ENCODE measurements at places on chromosomes 5 and 9. TPM values are rescaled to one million over a fixed set of nuclear protein-coding genes. Genes with fewer than 3 reads are reported as not detected.

The URM1 gene
- total RNA-seq = 77.7 TPM

The DAB2IP gene
- 0.38 TPM for total RNA-seq

The GPR151 gene
- not detected for total RNA-seq

The CCDC192 gene
- not detected for total RNA-seq

The ABO gene
- total RNA-seq = not detected

The PPP1R26 gene
- total RNA-seq = 0.35 TPM

The SOHLH1 gene
- total RNA-seq = not detected

The PDGFRB gene
- total RNA-seq = 2.2 TPM

The SPAG8 gene
- total RNA-seq = 0.98 TPM

The LRRC26 gene
- total RNA-seq = 0.64 TPM

The CFAP157 gene
- not detected for total RNA-seq

The RANBP3L gene
- total RNA-seq = not detected

The INSL4 gene
- total RNA-seq = not detected

The ANKRD34B gene
- not detected for total RNA-seq

The BSPRY gene
- total RNA-seq = 5.6 TPM

The CDC26 gene
- total RNA-seq = 28.2 TPM

The OTP gene
- total RNA-seq = 8.4 TPM

The WDR38 gene
- total RNA-seq = not detected

The PCDHGC5 gene
- 0.87 TPM for total RNA-seq

The RETREG1 gene
- 8.0 TPM for total RNA-seq

The ENTR1 gene
- 75.4 TPM for total RNA-seq

The NOTCH1 gene
- 40.0 TPM for total RNA-seq

The NEURL1B gene
- total RNA-seq = 0.26 TPM

The CAMK4 gene
- total RNA-seq = 54.4 TPM

The FOXD4 gene
- not detected for total RNA-seq

The ADAMTSL2 gene
- not detected for total RNA-seq

The NIPAL4 gene
- total RNA-seq = 10.5 TPM

The SPTLC1 gene
- total RNA-seq = 38.0 TPM

All from GM12878 (cell line).